KBM-7 (cell line): ENCODE measurements at places on chromosomes 2 and 18.

- no peak for DNase-seq
Observed at GRCh38 chr2:166410828-166411472, 35.2 kb upstream of the SCN9A start.

DNA sequence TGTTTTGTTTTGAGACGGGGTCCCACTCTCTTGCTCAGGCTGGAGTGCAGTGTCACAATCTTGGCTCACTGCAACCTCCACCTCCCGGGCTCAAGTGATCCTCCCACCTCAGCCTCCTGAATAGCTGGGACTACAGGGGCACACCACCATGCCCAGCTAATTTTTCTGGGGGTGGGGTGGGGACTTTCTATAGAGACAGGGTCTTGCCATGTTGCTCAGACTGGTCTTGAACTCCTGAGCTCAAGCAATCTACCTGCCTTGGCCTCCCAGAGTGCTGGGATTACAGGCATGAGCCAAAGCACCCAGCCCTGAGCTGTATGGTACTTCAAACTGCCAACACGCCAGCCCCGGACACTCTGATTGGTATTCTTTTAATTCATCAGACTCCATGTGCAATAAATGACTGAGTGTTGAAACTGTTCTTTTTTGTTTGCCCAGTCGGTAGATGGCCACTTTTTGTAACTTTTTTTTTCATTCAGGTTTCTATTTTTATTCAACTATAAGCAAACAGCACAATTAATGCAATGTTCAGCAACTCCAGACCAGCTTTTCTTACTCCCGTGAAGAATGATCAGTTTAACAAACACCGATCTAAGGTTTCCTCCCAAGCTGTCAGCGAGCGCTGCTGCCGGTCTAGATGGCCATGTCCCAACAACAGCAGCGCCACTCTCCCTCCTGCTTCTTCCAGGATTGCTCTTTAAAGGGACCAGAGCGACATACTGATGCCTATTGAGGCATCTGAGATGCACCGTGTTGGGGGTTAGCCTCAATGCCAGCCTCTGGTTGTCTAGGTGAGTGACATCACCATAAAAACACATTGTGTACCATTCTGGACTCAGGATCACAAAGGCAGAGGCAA, 12.5 kb upstream of the TGOLN2 start:
- no peak for DNase-seq

DNA sequence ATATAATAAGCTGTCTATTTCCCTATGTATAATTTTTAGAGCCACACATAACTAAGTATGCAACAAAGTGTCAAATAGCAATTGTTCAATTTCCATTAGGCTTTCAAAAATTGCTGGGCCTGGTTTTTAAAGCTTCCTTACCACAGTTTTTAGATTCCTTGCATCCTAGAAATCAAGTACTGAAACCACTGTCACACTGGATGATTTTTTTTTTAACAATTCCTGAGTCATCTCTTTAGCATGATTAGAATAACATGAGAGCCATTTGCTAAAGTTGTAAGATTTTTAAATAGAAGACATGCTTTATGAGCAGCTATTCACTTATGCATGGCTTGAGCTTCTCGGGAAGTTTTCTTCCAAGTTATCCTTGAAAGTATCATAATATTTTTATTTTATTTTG, 319.5 kb upstream of the NXPH2 start:
- no peak for DNase-seq

DNA sequence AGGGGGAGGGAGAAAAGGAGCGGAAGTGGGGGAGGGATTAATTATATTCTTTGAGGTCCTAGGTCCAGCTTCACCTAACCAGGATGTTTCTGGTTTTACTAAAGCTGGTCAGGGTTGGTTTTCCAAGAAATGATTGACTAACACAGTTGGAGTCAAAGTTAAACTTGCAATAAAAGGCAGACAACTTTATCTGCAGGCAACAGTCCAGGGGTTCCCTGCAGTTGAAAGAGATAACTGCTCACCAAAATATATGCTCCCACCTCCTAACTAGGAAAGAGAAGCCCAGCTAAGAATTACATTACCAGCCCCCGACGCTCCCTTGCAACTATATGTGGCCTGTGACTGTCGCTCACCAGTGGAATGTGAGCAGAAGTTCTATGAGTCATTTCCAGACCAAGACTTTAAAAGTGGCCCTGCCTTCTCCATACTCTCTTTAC, 140.0 kb upstream of the PKDCC start:
- DNase-seq = no peak

GRCh38 chr18:12637901-12638643, 19.8 kb downstream of the SPIRE1 start:
- DNase-seq = no peak

DNA sequence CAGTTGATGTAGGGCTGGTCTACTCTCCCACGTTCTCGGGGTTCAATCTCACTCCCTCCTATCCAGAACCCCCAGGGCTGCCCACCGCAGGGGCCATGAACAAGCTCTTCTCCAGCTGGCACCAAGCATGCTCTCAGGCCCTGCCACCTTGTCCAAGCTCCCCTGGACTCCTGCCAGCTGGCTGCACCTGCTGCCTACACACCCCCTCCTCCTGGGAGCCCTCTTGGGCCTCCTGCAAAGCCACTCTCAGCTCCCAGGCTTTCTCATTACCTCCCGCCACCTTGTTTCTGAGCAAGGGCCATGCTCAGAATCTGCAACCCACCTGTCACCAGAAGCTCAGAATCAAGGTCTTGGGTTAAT, 56.0 kb downstream of the HDAC4 start:
- no peak for DNase-seq
